ENCODE measurements at places on chromosomes 4 and X.

GRCh38 chrX:20130357-20130756, 11.3 kb downstream of the EIF1AX start:
- no peak for DNase-seq

DNA sequence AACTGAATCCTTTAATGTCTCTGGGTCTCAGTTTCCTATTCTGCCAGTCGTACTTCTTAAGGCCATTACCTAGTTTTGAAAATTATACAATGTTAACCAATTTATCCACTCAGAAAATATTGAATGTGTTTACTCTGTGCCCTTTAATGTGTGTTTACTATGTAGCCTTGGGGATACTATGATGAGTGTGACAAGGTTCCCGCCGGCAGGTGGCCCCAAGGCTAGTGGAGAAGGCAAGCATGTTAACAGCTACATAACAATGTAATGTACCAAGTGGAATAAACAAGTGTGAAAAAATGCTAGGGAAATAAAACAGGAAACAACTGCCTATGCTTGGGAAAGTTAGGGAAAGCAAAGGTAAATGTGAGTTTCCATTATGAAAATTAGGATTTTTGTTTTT, 187.3 kb upstream of the MBNL3 start:
- no peak for DNase-seq

- DNase-seq, result peak; percentile 54
These were observed 57.2 kb downstream of the IRF2 start for GRCh38 chr4:184416913-184417734.

- no peak for DNase-seq
These were observed 664.0 kb upstream of the IGFBP7 start for GRCh38 chr4:57774171-57774570.

DNA sequence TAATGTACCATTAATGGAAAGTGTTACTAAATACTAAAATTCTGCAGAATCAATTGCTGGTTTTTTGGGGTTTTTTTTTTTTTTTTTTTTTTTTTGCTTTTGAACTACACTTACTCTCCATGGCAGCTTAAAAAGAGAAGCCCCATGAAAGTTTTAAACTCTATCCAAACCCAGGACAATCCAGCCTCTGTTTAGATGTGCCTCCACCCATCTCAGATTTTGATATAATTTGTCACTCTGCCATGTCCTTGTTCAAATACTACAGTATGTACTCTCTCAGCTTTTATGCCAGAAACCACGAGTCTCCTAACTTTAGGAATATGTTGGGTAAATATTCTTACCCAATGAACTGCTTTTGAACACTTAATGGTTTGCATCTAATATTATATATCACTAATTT, 84.2 kb downstream of the COL25A1 start:
- DNase-seq, result no peak

- DNase-seq, result no peak
These were observed 56.6 kb upstream of the BCOR start for GRCh38 chrX:40154250-40154852.

GRCh38 chr4:127604949-127605709, 27.6 kb upstream of the INTU start:
- no peak for DNase-seq

GRCh38 chr4:142551517-142552305, 294.4 kb downstream of the INPP4B start:
- DNase-seq, result no peak

GRCh38 chr4:123696687-123697086, 300.1 kb downstream of the SPRY1 start:
- no peak for DNase-seq

- no peak for DNase-seq
These were observed 112.7 kb upstream of the DUSP21 start for GRCh38 chrX:44731160-44731559.

All from CD4-positive, alpha-beta T cell treated with Interferon alpha-2 for 1 hour (primary cell).